ENCODE measurements at places on chromosomes 2 and 18.

GRCh38 chr2:234818937-234819336, 132.9 kb upstream of the SH3BP4 start:
- no peak for DNase-seq

DNA sequence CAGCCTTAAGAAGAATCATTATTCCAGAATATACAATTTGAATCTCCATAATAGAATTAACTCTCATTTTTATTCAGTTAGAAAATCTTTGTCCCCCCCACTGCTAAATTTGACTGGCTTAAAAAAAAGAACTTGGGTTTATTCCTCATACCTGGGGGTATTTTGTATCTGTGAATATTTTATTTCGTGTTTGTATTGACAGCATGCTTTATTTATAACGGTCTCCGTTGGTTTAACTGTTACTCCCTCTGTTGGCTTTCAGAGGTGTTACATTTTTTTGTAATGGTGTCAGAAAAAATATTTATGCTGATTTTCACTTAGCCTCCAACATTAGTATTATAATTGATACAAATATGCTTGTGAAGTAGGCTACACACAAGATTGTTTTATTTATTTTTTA, 109.1 kb downstream of the HAUS1 start:
- no peak for DNase-seq

GRCh38 chr2:113245276-113245711, 33.4 kb downstream of the PAX8 start:
- DNase-seq: no peak

GRCh38 chr18:74582642-74583041, 15.0 kb upstream of the ZNF407 start:
- DNase-seq: no peak

DNA sequence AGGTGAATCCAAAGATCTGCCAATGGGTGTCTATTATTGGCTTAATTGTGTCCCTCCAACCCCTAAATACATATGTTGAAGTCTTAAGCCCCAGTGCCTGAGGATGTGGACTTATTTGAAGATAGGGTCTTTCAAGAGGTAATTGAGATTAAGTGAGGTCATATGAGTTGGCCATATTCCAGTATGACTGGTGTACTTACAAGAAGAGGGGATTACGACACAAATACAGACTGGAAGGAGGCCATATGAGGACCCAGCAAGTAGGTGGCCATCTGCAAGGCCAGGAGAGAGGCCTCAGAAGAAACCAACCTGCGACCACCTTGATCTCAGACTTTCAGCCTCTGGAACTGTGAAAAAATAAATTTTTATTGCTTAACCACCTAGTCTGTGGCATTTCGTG, 121.1 kb upstream of the FN1 start:
- no peak for DNase-seq

DNA sequence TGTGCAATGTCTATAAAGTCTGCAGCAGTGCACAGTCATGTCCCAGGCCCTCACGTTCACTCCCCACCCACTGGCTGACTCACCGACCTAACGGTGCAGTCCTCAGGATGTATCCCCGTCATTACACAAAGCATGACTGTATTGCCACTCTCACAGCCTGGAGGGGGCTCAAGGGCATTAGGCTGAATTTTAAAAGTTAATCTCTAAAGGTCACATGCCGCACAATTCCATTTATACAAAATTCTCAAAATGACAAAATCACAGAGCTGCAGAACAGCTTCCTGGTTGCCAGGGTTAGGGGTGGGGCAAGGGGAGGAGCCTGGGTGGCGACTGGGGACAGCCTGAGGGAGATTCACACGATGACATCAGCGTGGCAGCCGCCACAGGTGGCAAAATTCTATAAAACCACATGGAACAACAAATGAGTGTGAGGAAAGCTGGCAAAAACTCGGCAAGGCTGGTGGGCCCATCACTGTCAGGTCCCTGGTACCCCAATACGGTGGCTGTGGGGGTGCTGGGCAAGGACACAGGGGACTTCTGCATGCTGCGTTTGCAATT, 97.6 kb downstream of the NDUFA10 start:
- peak; percentile 20 for DNase-seq

DNA sequence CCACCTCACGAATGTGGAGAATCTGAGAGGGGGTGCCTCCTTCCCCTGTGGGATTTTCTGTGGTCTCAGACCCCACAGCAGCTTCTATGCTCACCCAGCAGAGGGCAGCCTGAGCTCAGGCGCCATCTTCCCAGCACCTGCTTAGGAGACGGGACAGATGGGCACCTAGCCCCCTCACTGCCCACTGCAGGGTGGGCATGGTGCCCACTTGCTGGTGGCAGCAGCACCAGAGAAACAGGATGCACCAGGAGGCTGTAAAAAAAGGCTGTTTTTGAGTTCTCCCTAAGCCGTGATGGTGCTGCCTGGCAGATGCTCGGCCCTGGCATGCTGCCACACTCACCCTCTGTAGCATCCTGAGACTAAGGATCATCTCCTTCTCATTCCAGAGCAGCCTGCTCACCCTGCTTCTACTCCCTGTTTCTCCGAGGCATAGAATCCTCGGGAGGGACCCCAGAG, 19.1 kb upstream of the SLC20A1 start:
- DNase-seq: peak; percentile 75

GRCh38 chr2:191374366-191374765, 129.2 kb downstream of the MYO1B start:
- DNase-seq: no peak

- no peak for DNase-seq
Measured at GRCh38 chr2:129103936-129104878, 785.5 kb upstream of the HS6ST1 start.

GRCh38 chr2:60957224-60957623, 60.3 kb upstream of the PEX13 start:
- no peak for DNase-seq

- no peak for DNase-seq
Measured at GRCh38 chr18:48875942-48876511, 74.7 kb downstream of the SMAD7 start.

- no peak for DNase-seq
Measured at GRCh38 chr2:62641410-62641843, 64.1 kb upstream of the EHBP1 start.

DNA sequence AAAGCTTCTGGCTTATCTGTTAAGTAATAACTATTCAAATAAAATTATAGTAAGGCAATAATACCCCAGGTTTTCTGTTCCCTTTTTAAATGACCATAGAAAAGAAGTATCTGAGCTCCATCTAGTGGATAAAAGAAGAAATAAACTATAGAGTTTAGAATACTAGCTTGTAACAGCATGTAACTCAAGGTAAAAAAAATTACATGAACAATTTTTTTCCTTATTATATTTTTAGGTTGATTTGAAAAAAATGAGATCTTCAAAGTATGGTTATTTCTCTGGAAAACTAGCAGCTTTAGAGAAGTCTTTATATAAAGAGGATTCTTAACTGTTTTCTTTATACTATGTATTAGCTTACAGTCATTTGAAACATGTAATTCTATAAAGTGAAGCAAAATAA, 58.1 kb downstream of the NCKAP1 start:
- no peak for DNase-seq

DNA sequence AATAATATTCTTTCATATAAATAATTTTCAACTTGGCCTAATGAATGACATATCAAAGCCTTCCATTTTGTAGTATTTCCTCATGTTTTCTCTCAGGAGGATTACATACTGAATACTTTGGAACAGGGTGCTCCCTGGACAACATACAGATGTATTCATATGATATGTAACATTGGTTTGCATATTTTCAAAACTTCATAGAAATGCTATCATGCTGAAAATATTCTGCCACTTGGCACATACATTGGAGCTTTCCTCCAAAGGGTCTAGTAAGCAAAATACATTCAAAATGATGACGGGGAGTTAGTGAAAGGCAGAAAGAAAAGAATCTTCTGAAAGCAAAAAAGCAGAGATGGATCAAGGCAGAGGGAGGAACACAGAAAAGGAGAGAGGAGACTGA, 38.1 kb upstream of the RTN4 start:
- DNase-seq: no peak

DNA sequence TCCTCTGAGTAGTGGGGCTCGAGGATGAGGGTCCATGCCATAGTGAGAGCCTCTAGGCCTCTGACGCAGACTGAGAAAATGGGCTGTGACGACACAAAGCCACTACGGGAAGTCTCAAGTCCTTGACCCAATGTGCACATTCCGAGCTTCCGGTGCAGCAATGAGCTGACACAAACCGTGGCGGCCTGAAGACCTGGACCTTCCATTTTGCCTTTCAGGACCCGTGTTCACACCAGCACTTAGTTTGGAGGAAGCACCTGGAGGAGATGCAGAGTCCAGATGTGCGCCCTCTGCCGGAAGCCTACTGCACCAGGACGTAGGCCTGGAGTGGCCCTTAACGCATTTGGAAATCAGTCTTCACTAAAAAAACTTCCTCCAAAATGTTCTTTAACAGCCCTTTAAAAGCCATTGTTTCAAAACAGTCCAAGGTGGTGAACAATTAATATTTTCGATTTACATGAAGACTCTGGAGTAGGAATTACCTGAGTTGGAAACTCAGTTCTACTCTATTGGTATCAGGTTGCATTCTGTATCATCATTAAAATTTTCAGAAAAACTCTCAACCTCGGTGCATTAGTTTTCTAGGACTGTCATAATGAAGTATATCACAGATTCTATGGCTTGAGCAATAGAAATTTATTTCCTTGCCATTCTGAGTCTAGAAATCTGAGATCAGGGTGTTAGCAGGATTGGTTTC, 33.9 kb downstream of the BMP10 start:
- peak; percentile 90 for DNase-seq

GRCh38 chr18:22285361-22286140, 116.2 kb downstream of the GATA6 start:
- no peak for DNase-seq

DNA sequence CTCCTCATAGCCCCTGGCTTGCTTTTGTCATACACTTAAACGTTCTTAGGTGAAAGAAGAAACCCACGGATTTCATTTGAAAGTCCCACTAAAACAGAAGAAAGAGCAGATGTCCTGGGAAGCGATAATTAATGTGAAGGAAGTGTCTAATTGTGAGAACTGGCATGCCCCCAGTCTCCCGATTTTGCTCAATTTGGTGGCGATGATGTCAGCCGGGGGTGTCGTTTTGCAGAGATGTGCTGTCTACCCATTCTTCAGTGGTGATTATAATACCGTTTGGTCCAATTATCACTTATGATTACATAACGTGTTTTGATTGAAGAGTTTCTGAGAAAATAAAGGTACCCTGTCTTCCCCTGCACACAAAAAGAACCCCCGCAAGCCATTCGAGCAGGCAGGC, 103.1 kb downstream of the RTN4 start:
- DNase-seq: no peak

DNA sequence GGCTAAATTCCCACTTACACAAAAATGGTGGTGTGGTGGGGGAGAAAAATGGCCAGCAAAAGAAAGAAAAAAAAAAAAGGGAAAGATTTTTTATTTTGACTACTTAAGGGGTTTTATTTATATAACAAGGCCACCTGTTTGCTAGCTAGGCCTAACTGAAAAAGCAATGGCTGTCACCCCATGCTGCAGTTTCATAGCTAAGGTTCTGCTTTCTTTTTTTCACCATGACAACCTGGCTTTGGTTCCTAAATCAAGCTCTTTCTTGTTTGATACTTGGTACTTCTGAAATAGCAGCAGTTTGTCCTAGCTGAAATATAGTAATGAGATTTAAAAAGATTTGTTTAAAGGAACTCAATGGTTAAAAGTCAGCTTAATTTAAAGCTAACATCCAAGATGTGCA, 433.2 kb upstream of the MEX3C start:
- DNase-seq: no peak

- no peak for DNase-seq
Measured at GRCh38 chr18:39863916-39864315, 2091.1 kb upstream of the PIK3C3 start.

DNA sequence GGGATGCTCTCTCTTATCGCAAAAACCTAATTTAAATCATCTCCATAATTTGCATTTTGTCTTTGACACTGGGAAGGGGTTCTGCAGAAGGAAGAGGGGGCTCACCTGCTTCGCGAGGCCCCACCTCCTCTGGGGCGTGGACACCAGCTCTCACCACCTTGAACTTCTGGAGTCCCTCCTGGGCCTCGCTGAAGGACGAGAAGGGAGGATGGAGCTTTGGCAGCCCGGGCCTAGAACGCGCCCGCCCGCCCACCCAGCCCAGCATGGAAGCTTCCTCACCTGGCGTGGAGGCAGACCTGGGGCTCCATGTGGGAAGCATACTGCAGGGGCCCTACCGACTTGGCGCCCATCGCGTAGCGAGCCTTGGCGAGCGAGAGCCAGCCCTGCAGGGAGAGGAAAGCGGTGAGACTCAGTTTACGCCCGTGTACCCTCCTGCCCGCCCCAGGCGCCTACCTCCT, 1.1 kb upstream of the IMP4 start:
- DNase-seq: no peak

Data from mucosa of descending colon (tissue), 3 donors.